ENCODE measurements at places on chromosomes 1 and 21.

DNA sequence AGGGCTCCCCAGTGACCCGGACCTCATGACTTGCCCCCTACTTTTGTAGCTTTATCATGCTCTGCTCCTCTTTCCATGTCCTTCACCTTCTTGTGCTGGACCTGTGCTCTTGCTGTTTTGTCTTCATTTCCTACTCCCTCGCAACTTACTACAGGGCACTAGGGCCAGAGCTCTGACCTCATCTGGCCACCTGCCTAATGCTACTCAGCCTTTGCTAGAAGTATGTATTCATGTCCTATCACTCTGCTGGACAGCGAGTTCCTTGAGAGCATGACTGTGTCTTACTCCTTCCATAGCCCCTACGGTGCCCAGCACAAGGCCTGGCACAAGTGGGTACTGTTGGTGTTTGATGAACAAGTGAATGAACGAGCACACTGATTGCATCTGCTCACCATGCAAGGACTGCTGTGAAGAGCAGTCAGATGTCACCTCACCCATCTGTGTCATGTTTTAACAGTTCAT is 1.9 kb downstream of the MTFR1L start:
- DNase-seq, result no peak

GRCh38 chr1:111082421-111083203 is 57.3 kb downstream of the DRAM2 start:
- no peak for DNase-seq

DNA sequence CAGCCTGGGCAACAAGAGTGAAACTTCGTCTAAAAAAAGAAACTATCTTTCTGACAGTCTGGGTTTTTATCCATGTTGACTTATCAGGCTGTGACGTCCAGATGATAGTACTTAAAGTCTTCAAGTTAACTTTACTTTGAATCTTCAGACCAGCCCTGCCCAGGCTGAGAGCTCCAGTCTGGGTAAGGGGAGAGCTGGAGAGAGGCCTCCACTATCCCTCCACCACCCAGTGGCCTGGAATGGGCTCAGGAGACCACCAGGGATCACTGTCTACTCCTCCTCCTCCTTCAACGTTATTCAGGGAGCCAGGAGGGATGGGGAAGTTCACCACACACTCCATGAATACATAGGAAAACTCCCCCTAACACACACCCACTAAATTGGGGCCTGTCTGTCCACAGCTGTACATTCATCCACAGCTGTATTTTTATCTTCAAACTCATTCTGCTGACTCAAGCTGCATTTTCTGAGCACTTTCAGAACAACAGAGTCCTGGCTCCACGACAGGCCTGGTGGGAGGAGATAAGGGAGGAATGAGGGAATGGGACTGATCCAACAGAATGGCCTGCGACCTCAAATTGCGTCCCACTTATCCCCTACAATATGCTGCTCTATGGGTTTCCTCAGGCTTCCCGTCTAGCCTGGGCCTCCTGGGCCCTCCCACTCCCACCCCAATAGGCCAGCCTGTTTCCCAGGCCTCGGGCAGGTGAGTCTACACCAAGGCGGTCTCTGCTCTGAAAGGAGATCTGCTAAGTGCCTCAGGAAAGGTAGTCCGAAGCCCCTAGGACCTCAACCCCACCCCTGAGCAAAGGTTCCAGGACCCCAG is 1.8 kb downstream of the SLC45A3 start:
- no peak for DNase-seq

DNA sequence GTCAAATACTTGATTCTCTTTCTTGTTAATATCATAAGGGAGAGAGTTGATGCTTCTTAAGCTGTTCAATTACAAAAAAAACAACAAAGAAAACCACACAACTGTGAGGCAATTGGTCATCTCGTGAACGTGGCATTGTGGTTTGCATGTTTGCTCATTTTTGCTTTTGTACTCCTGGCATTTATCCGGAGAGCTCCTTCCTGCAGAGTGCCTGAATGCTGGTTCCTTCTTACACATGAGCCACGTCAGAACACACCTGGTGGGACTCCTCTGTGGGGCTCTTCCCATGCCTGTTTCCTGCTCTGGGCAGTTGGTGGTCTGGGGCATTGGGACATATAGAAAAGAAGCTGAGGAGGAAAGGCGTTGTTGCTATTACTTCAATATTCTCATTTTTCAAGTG is 25.7 kb downstream of the KCNK1 start:
- DNase-seq, result no peak

DNA sequence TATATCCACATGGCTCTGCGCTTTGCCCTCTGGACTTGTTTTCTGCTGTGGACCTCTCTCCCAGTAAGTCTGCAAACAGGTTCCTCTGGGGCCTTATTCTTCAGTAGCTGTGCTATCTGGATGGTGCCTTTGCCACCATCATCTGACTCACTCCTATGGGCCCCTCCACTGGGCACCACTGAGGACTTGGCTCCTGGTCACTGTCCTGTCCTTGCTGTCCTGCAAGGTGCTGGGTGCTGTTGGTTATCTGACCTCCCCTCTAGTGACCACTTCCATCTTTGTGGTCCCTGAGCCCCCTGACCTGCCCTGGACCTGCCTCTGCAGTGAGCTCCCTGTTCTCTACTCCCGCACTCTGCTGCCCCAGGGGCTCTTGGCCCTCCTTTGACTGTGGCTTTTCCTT is 6.7 kb downstream of the CNIH3 start:
- peak; percentile 48 for DNase-seq

DNA sequence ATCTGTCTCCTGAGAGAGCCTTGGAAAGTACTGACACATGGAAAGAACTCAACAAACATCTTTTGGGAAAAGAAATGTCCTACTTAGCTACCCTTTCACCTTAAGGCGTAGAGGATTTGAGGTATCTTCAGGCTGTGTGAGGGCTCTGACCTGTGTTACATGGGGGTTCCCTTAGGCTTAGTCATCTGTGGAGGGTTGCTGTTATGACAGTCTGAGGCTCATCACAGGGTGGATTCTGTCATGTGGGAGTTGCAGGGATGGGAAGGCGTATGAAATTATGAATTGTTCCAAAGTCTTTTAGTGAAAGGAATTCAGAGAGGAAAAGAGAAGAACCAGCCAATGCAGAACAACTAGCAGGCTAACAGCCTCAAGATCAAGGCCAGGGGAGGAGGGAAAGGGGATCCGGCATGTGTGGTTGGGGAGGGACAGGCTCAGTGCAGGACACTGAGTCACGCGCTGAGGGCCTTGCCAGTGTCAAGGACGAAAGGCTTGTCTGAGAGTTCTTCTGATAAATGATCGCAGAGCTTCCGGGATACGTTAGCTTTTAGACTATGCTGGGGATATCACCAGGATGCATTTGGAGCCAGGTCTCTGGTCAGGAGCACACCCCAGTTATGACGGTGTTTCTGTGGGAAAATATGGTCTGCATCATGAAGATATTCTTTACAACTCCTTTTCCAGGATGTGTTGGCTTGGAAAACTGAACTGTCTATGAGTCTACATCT is 24.6 kb upstream of the PLA2G2C start:
- DNase-seq, result no peak

DNA sequence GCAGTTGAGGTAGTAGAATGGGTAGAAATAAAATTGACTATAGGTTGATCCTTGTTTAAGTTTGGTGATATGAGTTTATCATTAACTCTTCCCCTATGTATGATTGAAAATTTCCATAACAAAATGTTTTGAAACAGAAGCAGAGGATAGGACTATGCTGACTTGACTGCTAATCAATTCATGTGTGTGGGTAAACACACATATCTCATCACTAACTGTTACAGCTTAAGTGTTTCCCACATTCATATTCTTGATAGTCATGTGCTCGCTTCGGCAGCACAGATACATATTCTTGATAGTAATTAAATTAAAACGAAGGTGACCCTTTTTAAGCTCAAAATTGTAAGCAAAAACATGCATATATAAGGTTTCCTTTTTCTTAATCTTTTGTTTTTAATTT is 68.2 kb upstream of the SAMSN1 start:
- DNase-seq, result no peak

GRCh38 chr21:14519000-14519399 is 27.1 kb downstream of the SAMSN1 start:
- DNase-seq, result no peak

- no peak for DNase-seq
Measured at GRCh38 chr1:55015731-55016620, 17.2 kb downstream of the BSND start.

DNA sequence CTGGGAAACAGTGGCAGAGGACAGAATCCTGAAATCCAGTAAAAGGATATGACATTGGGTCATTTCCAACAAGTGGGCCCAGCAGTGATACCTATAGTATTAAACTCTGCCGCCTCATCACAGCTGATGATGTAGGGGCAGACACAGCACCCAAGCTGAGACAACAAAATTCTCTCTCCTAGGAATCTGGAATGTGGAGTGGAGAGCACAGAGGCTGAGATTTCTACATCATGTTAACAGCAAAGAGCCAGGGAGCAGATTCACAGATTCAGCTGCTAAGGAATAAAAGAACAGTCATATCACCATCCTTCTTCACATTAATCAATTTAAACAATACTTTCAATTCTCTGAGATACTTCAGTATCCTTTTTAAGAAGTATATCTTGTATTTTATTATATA is 61.9 kb downstream of the CRP start:
- no peak for DNase-seq

- DNase-seq, result no peak
Measured at GRCh38 chr1:99496067-99496466, 149.8 kb upstream of the PALMD start.

- no peak for DNase-seq
Measured at GRCh38 chr21:35743571-35743970, 316.8 kb downstream of the SETD4 start.

DNA sequence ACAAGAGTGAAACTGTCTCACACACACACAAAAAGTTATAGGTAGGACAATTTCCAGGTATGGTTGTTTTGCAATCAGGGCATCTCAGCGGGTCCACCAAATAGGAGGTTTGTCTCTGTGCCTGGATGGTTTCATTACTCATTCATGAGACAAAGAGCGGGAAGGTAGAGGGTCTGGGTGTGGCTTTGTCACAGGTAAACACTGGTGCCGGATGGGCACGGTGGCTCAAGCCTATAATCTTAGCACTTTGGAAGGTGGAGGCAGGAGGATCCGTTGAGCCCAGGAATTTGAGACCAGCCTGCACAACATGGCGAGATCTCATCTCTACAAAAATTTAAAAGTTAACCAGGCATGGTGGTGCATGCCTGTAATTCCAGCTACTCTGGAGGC is 16.3 kb upstream of the ERVH48-1 start:
- no peak for DNase-seq

DNA sequence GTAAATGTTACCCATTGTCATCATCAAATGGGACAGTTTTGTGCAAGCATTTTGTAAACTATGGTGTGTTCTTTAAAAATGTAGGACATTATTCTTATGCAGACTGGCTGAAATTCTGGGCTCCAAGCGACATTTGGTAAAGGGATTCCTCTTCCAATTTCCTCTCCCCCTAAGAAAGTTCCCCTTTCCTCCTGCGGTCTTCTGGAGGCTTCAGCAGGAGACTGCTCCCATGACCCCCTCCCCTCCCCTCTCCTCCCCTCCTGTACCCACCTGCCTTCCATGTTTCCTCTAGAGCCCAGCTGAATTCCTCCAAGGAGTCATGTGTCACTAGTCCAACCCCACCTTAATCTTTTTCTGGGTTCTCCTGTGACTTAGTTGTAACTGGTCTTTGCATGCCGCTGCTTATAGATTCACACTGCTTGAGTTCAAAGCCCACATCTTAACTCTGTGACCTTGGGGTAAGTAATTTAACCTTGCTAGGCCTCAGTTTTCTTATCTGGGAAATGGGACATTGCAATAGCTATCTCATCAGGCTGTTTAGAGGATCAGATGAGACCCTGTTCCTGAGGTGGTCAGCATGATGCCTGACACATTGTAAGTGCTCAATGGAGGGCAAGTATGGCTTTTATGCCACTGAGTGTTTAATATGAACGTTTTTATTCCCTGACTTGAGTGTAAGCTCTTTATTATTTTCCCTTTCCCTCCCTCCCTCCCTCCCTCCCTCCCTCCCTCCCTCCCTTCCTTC is 69.9 kb upstream of the WDR26 start:
- DNase-seq, result no peak

DNA sequence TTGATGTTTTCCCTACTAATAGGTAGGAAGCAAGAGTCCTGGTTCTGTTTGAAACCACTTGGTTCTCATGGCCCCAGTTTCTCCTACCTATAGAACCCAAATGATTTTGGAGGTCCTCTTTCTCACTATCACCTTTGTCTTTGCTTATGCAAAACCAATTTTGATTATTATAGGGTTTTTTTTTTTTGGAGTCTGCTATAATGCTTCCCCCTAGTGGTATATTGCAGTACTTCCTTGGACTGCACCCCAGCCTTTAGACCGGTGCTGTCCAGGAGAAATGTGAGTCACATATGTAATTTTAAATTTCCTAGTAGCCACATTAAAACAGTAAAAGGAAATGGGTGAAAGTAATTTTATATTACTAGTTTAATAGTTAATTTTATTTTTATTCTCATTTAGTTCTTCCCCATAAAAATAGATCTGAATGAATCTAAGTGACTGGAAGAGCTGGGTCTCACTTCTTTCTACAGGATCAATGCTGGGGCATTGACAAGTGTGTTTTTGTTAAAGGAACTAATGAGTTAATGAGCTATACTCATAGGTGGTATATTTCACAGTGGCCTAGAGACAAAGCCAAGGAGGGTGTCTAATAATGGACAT is 10.6 kb downstream of the FCMR start:
- no peak for DNase-seq

- DNase-seq, result no peak
Measured at GRCh38 chr1:2384130-2384860, 7.1 kb downstream of the MORN1 start.

DNA sequence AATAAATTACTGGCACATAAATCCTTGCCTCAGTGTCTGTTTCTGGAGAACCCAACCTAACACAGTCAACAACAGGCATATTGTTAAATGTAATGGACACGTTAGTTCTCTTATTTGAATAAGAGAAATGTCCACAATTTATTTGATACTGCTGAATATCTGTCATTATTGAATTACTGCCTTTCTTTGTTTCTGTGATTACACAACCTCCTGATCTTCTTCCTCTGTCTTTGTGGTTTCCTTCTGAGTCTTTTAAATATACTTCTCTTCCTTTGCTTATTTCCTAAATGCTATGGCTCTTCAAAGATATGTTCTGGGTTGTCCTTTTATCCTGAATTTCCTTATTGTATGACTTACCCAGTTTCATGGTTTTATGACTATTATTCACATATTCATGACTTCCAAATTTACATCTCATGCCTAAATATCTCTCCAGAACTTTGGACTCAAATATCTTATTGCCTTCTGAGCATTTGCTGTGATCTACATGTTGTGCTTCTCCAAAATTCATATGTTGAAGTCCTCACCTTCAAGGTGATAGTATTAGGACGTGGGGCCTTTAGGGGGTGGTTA is 39.9 kb downstream of the MSH4 start:
- DNase-seq, result no peak

DNA sequence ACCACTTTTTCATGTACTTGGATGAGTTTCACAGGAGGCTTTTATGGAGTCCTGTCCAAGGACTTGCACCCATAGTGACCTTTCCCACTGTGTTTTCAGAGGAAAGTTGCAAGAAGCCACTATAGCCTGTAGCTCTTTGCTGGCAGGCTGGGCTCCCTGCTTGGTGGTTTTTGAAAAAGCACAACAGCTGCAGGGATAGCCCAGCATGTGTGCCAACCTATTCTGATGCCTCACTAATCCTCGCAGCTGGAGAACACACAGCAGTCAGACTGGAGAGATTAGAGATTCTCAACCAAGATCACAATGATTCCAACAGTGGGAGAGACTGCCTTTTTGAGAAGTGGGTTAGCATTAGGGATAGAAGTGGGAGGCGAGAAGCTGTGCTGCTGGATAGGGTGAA is 24.1 kb upstream of the ARHGEF11 start:
- no peak for DNase-seq

GRCh38 chr1:63621698-63622097 is 28.5 kb downstream of the PGM1 start:
- DNase-seq, result no peak

All from left forelimb (tissue), 1 donor.